ENCODE measurements at places on chromosomes 3 and 15.

DNA sequence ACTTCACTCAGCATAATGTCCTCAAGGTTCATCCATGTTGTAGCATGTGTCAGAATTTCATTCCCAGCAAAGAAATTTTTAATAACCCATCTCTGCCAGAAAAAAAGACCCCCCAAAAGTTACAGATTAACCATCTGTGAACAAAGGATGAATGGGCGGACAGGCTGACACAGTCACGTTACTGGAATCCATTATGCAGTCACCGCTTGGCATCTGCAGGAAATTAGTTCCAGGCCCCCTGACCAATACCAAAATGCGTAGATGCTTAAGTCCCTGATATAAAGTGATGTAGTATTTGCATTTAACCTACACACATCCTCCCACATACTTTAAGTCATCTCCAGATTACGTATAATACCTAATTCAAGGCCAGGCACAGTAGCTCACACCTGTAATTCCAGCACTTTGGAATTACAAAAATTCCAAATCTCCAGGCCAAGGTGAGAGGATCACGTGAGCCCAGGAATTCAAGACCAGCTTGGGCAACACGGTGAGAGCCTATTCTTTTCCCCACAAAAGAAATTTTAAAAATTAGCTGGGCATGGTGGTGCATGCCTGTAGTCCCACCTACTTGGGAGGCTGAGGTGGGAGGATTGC lies 1.5 kb upstream of the SLC12A8 start:
- DNase-seq = no peak

GRCh38 chr3:127124120-127124519 lies 68.8 kb upstream of the PRR23E start:
- no peak for DNase-seq

- no peak for DNase-seq
These were observed 96.2 kb downstream of the ECT2 start for GRCh38 chr3:172846706-172847105.

GRCh38 chr3:31695280-31696008 lies 162.7 kb downstream of the STT3B start:
- DNase-seq = no peak

GRCh38 chr15:63772520-63772919 lies 61.2 kb downstream of the HERC1 start:
- no peak for DNase-seq

GRCh38 chr3:84717894-84718293 lies 240.9 kb upstream of the CADM2 start:
- no peak for DNase-seq

- DNase-seq = no peak
These were observed 1.7 kb downstream of the IP6K2 start for GRCh38 chr3:48715174-48715800.

DNA sequence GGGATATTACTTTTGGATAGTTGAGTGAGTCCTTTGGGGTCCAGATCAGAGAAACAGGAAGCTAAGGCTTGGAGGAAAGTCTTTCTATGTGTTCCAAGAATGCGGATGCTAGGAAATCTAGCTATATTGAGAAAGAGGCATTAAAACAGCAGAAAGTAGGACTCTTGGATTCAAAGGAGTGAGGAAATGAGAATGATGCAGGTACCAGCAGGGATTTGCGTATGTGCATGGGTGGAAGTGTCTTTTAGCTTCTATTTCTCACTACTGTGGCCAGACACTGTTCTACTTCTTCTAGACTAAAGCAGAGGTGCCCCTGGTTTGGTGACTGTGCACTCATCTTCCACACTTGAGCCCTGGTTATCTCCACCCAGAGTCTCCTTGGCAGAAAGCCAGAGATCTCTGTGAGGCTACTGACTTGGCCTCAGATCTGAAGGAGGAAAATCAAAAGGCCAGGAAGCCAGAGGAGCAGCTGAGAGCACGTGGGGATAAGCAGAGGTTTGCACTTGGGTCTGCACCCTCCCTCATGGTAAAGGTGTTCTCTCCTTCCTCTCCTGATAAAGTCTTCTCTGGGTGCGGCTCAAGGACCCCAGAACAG lies 44.3 kb downstream of the ATP2B2 start:
- DNase-seq = no peak

DNA sequence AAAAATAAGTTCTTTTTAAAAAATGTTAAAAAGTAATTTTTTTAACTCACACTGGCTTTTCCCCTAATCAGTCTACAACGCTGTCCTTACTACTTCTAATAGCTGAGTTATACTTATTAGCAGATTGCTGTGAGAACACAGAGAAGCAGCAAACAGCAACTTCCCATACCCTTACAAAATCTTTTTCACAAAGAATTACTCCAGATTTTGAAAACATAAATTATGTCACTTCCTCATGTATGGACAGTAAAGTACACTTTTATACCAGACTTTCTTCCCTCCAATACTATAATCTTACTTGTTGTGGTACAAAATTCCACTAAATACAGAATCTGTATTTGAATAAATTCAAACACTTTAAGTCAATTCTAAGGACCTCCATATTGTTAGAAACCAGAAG lies 2.1 kb downstream of the PHC3 start:
- DNase-seq = no peak

DNA sequence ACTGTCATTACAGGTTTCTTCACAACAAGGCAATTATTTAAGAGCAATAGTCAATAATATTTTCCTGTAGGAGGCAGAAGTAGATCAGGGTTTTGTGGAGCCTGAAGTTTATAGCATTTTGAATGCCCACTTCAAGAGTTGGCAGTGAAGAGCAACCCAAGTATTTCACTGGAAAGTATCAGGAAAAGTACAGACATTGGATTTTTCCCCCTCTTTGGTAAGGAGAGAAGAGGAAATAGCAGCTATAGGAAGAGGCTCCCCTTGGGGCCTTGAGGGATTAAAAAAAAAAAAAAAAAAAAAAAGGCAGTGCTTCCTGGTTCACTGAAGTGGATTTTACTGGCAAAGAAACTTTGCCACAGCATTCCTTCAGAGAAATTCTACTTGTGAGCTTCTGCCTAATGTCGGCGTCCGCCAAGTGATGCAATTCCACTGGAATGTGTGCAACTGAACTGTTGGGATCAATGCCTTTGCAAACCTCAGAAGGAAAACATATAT lies 5.7 kb upstream of the CNTN6 start:
- DNase-seq = no peak

GRCh38 chr3:185818267-185818875 lies 6.5 kb downstream of the IGF2BP2 start:
- DNase-seq = no peak

GRCh38 chr15:25641762-25642161 lies 202.9 kb upstream of the UBE3A start:
- DNase-seq = no peak

DNA sequence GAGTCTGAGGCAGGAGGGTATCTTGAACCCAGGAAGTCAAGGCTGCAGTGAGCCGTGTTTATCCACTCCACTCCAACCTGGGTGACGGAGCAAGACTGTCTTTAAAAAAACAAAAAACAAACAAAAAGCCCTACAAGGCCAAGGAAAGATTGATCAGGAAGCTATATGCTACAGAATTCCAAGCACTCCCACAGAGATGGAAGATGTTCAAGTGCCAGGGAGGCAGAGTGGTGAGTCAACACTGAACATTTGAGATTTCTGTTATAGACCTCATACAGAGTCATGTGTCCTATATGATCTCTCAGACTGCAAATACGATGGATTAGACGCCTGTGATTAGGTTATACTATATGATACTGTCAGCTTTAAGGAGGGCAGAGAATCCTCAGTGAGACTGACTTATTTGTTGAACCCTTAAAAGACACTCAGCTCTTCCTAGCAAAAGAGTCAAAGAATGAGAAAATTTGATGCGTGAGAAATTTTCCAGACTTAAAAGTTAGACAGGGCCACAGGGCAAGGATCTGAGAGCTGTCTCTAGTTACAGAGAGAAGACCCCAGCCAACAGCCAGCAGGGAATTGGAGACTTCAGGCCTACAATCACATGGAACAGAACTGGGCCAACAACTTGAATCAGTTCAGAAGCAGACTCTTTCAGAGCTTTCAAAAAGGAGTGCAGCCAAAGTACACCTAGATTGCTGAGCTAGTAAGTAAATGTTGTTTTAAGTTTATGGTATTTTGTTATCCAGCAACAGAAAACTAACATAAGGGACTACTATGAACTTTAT lies 107.6 kb downstream of the PIK3CB start:
- DNase-seq = no peak

DNA sequence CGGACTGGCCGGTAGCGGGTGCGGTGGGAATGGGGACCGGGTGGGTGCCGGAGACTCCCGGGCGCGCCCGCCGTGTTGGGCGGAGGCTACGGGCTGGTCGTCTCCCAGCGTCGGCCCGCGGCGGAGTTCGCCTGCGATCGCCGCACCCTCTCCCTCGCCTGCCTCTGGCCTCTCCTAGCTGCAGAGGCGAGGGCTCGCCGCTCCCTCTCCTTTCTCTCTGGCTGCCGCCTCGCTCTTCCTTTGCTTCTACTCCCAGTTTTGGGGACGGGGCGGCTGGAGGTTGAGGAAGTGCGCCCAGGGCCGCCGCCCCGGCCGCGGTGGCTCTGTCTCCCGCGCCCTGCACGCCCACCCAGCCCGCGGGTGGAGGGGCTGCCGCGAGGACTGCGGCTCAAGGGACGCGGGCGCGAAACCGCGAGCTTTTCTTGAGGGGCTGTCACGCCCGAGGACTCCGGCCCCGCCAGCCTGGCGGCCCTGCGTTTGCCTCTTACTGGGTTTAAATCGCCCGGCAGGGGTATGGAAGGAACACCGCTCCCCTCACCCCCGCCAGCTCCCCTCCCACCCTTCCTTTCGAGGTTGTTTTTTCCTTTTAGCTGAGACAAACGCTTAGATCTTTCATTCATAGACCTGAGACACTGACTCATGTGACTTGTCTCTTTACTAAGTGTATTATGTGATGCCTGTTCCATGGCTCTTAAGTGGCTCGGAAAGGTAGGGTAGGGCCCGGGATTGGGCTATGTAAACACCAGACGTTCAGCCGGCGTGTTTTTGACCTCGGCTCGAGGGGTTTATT lies 654 bp downstream of the PIK3CA start:
- DNase-seq = peak; percentile 38

DNA sequence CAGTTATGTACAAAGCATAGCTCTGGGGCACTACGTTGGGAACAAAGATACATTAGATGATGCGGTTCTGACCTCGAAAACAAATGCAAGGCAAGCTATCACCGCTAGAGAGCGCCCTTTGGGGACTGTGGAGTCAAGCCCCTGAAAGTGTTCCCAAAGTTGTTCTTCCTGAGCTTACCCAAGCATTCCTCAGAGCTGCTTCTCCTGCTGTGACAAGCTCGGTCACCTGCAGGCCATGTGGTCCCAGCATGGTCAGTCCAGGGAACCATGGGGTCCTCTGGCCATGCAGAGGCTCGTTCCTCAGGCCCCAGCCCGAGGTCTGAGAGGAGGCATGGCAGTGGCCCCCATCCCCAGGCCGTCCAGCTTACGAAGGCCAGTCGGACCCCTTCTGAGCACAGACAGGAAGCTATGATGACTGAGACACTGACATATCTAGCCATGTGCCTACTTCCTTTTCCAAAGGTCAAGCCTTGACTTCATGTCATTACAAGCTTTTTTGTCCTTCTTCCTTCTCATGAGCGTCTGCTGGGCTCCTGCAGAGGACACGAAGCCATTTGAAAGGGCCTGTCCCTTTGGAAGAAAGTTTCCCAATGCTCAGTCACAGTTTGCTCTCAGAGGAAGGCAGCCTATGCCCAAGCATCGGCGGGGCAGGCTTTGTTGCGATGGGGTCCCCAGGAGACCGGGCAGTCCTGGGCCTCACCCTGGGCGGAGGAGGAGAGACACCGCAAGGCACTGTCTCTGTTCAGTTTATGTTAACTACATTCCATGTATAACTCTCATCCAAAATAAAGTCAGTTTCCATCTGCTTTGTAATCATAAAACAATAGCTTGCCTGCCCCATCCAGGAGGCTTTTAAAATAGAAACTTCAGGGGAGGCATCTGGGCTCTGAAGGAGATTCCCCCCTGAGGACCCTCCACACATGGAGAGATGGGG lies 79.3 kb downstream of the ATP10A start:
- no peak for DNase-seq

DNA sequence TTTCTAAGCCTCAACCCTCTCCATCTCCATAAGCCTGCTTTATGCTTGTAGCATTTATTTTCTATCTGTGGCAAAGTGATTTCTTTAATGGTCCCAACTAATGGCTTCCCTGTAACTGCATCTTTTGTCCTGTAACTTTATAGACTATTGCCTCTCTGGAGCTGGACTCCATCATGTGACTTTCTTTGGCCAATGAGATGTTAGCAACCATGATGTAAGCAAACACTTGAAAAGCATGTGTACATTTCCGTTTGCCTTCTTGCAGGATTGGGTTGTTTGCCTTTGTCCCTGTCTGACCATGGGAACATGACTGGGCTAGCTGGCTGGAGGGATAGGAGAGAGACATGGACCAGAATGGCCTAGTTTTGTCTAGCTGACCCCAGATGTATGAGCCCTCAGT lies 106.0 kb upstream of the LRIG1 start:
- no peak for DNase-seq

- no peak for DNase-seq
These were observed 74.4 kb downstream of the STRIT1 start for GRCh38 chr3:155219106-155219505.

DNA sequence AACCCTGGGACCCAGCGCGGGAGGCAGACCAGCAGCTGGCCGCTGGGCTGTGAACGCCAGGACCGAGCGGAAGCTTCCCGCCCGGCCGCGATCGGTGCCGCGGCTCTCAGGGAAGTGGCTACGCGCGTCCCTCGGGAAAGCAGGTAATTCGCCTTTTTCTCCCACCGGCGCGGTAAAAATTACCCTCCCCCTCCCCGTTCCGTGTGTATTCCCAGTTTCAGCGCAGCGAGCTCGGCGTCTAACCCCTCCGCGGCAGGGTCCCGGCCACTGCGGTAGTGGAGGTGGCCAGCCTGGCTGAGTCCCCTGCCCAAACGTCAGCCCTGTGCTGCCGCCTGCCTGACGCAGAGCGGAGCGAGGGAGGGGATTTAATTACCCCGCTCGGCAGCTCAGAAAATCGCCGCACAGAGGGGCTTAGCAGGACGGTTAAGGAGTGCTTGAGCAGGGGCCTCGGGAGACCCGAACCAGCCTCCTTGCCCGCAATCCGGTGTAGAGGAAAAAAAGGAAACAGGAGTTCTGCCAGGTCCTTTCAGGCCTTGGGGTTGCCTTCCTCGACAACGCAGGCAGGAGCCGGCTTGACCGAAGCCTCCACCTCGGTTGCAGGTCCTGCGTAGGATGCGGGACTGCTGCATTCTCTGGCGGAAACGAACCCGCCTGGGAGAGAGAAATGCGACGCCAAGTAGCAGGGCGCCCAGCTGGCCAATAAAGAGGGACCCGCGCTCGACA lies 2.9 kb downstream of the GATA2 start:
- no peak for DNase-seq

DNA sequence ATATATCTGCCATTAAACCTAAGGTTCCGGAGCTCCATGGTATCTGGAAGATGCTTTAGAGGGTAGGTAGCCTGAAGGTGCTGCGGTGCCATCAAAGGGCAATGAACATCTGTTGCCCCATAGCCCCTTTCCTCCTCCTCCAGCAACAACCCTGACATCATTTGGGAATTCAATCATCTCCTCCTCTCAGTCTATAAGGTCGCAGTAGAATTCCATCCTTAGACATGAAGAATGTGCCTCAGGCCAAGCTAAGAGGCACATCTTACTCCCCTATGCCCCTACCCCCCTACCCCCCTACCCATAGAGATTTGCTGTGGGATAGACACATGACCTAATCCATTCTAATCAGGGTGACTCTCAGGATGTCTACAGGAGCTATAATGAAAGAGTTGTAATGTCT lies 1099.7 kb upstream of the CFAP20DC start:
- no peak for DNase-seq

Data from NCI-H1417 treated with DMSO at 0.1 percent for 48 hours (cell line).